Omental fat pad (tissue), 4 donors: ENCODE measurements at places on chromosomes 13 and 19. TPM values are rescaled to one million over a fixed set of nuclear protein-coding genes. Genes with fewer than 3 reads are reported as not detected.

DNA sequence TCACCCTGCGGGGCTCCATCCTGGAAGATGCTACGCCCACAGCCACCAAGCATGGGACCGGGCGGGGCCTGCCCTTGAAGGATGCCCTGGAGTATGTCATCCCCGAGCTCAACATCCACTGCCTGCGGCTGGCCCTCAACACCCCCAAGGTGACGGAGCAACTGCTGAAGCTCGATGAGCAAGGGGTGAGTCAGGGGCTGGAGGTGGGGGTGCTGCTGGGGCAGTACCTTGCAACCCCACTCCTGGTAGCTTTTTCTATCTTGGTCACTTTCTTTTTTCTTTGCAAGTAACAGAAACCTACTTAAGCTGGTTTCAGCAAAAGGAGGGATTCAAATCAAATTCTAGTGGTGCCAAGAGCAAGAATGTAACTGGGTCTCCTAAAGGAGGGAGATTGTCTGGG is 124.1 kb downstream of the DPF1 start:
- no peak for DNase-seq

DNA sequence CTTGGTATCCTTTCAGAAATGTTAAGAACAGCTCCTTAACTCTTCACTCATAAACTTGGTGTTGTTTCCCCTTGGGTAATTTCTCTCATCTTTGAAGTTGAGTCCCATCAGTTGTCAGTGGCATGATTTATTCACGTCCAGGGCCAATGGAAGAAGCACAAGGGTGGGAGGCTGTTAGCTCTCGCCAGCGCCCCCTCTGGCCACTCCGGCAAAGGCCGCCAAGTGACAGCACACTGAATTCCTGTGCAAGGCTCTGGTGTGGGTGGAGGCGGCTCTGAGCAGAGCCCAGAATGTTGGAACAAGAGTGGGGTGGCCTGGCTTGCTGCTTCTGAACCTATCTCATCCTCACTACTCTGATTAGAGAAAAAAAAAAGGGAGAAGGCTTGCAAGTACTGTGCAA is 13.1 kb upstream of the MEDAG start:
- DNase-seq: no peak

The CCNA1 gene
- not detected for total RNA-seq

- DNase-seq: no peak
Measured at GRCh38 chr13:59691501-59692066, 472.1 kb downstream of the DIAPH3 start.

GRCh38 chr13:74465271-74465670 is 331.1 kb upstream of the KLF12 start:
- no peak for DNase-seq
